ENCODE measurements at places on chromosomes 7 and 10.

DNA sequence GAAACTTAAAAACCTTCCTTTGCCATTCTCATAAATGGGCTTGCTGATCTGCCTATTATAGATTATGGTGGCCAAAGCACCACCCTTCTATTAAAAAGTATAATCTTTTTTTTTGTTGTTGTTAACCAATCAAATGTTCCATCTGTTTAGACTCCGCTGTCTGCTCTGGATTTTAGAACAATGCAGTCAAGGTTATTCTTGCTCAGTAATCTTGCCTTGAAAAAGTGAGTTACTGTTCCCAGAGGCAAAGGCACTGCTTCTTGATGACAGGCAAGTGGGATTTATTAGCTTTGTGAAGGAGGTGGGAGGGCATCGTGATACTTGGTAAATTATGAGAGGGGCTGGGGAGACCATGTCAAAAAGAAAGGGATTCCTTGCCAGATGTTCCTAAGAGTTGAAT lies 143.5 kb downstream of the KIAA1217 start:
- no peak for DNase-seq

GRCh38 chr7:10618953-10619352 lies 354.7 kb upstream of the PHF14 start:
- no peak for DNase-seq

- DNase-seq: no peak
These were observed 372.6 kb downstream of the LRMDA start for GRCh38 chr10:75803816-75804552.

DNA sequence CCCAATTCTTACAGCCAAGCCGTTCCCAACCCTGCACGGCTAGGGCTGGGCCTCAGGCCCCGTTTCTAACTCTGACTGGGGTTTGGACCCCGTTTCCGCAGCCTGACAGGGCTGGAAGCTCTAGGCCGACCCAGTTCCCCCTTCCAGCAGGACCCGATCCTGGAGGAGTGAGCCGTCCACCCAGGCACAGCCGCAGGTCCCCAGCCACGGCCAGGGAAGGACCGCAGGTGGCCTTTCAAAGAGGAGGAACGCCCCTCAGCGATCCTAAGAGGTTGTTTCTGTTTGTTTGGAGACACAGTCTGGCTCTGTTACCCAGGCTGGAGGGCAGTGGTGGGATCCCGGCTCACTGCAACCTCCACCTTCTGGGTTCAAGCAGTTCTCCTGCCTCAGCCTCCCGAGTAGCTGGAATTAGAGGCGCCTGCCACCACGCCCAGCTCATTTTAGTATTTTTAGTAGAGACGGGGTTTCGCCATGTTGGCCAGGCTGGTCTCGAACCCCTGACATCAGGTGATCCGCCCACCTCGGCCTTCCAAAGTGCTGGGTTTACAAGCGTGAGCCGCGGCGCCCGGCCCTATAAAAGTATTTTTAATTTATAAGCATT lies 778 bp upstream of the GET4 start:
- DNase-seq: no peak

DNA sequence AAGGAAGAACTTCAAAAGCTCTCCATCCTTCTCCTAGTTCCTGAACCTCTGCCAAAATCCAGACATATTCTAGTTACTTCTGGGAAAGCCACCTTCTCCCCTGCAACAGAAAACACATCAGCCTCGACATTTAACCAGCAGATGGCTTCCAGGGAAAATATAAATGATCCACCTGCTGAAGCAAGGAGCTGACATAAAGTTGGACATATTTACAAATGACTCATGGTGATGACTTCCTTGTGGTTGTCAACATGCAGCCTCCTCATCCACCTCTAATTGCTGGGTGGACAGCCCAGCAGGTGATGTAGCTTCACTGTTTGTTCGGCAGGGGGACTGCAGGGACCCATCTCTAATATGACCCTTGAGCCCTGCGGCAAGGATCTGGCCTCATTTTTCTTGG lies 266.0 kb downstream of the C7orf25 start:
- DNase-seq: no peak

GRCh38 chr7:29346231-29346978 lies 151.8 kb downstream of the CHN2 start:
- no peak for DNase-seq

DNA sequence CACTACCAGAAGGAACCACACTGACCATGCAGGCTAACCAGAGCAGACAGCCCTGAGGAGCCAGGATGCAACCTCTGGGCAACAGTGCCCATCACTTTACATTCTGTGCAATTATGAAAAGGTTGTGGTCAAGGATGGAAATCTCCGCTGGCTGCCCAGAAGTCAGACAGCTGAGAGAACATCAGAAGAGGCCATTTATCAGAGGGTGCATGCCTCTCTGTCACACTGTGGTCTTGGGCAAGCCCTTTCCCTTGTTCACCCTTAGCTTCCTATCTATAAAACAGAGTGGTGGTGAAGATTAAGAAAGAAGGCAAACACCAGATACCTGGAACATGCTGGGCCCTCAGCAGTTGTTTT lies 120.7 kb upstream of the GDF10 start:
- no peak for DNase-seq

- DNase-seq: no peak
These were observed 275.7 kb upstream of the LRGUK start for GRCh38 chr7:133851411-133851810.

- DNase-seq: no peak
These were observed 11.4 kb upstream of the REPIN1 start for GRCh38 chr7:150357270-150357669.

GRCh38 chr7:1561036-1561940 lies 5.3 kb upstream of the TMEM184A start:
- DNase-seq: no peak

DNA sequence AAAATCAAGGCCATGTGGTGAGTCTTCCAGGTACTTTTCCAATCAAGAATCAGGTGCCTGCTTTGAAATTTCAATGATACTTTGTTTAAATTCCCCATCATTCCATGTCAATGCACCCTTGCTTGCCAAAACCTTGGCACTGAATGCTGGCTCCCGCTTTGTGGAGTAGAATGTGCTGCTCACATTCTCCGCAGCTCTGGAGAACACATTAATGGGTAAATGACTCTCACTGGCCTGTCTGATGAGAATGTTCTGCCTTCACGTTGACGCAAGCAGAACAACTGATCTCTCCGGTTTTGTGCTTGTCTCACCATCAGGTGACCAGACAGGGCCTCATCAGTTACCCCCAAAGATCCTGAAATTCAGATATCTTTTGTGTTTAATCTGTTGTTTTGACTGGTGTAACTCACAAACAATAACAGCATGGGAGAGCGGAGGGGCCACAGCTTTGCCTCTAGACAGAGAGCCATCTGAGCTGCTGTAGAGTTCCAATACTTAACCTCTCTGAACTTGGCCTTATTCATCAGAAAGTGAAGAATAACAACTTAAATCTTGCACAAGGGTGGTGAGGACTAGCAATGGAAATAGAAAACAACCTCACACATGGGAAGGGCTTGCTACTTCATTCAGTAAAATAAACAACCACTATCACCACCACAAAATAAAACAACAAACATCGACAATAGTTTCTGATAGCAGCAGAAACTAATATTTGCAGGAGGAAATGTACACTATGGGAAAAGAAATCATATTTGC lies 276.9 kb upstream of the IGFBP3 start:
- no peak for DNase-seq

DNA sequence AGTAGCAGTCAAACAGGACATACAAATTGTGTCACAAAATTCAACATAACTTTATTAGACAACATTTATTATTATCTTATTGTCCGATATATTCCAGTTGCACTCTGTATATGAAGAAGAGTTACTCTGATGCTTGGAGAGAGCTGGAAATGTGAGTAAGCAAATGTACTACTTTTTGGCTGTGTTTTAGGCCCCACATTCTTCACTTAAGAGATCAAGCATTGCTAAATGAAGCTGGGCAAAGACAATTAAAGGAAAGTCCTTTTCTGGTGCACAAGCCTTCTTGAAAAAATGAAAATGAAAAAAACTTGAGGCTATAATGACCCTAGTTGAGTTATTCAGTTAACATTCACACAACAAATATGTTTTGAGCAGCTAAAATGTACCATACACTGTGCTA lies 26.1 kb downstream of the MYPN start:
- no peak for DNase-seq

GRCh38 chr10:95600158-95600557 lies 39.0 kb upstream of the SORBS1 start:
- no peak for DNase-seq

DNA sequence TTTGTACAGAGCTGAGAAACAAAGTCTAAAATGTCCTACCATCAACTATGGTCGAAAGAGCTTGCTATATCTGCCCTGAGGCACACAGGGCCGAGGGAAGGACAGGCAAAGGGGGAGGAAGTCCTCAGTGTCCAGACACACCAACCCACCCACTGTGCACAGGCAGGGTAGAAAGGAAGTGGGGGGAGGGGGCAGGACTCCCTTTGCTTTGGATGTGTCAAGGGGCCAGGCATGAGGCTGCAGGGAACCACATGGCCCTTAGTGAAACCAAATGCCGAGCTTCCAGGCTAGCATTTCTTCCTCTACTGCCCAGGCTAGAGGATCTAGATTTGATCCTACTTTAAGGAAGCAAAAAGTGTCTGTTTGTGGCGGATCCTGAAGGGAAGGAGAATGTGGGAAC lies 28.6 kb downstream of the KCNH2 start:
- peak; percentile 84 for DNase-seq

GRCh38 chr10:117074621-117075020 lies 63.4 kb downstream of the VAX1 start:
- no peak for DNase-seq

DNA sequence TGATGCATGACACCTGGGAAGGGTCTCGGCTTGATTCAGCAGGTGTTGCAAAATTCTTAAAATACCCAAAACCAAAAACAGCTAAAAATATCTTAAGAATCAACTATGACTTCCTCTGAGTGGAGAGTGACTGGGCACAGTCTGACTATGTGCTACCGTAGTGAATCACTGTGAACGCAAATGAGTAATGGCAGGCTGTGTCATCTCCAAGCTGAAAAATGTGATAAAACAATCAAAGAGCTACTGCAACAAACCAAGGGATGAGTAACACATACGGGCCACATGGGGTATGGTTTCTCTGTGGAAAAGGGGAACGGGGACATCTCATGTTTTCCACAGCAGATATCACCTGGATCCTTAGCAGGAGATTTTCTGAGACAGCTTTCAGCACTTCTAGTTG lies 127.5 kb downstream of the ABCA13 start:
- no peak for DNase-seq

GRCh38 chr10:103277713-103278536 lies 987 bp downstream of the INA start:
- DNase-seq: peak; percentile 28

DNA sequence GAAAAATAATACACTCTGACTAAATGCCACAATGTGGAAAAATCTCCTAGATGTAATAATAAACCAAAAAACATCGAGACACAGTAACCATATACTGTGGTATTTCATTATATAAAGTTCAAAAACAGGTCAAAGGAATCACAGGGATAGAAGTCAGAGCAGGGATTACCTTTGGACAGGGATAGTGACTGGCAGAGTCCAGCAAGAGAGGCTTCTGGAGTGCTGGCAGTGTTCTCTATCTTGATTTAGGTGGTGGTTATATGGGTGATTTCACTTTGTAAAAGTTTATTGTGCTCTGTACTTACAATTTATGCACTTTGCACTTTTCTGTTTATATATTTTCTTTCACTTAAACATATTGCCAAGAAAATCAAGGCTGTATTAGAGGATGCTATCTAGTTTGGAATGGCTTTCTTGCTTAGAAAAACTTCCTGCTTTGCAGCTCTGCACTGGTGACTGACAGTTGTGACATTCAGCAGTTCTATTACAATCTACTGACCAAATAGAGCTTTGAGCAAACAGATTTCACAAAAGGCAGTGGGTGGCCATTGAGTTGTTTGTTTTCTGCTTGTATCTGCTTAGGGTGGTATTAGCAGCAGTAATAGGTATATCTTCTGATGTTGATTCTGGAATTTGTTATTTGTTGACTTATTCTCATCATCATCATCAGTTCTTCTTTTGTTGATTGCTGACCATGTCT lies 263.6 kb upstream of the LRGUK start:
- DNase-seq: peak; percentile 16

GRCh38 chr10:10197423-10197822 lies 820.2 kb upstream of the CELF2 start:
- no peak for DNase-seq

DNA sequence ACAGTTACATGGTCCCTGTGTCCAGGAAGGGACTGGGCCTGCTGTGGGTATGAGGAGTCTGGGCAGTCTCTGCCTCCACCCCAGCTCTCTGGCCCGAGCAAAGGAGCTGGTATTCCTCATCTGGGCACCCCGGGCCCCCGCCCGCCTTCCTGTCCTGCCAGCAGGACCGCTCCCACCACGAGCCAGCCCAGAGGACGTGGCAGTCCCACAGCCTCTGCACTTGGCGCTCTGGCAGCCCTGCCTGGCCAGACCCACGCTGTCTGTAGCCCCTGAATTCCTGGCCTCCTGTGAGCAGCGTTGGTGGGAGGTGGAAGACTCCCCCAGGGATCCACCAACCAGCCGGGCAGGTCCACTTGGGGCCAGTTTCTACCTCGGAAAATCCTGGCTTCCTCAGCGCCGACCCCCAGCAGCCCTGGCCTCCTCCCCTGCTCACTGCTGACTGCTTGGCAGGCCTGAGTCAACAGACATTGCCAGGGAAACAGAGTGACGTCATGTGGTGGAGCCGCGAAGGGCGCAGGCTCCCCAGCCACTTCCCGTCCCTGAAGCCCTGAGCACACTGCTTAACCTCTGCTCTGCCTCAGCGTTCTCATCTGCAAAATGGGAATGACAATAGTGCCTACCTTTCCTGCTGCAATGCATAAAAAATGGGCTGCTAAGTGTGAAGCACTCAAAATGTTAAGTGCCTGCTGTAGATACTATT lies 21.6 kb upstream of the LIMK1 start:
- DNase-seq: no peak

- no peak for DNase-seq
These were observed 73.7 kb upstream of the SKAP2 start for GRCh38 chr7:26937939-26938623.

- DNase-seq: no peak
These were observed 247.6 kb upstream of the HGF start for GRCh38 chr7:82017334-82017943.

DNA sequence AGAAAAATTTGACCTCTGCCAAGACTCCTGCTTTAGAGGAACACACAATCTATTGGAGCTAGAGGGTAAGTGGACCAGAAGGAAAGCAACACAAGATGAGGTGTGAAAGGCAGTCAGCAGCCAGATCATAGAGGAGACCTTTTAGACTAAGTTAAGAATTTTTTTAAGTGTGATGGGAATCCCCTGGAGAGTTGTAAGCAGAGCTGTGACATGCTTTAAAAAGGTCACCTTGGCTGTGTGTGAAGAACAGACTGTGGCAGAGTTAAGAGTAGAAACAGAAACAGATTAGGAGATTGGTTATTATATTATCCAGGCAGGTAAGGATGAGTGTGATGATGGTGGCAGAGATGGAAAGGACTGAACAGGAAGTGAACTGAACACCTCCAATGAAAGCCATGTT lies 23.5 kb downstream of the CPEB3 start:
- DNase-seq: no peak

GRCh38 chr7:72161534-72161933 lies 250.6 kb downstream of the CALN1 start:
- DNase-seq: peak; percentile 38

Data from BE2C (cell line).